ENCODE measurements at places on chromosomes 7 and 10.

DNA sequence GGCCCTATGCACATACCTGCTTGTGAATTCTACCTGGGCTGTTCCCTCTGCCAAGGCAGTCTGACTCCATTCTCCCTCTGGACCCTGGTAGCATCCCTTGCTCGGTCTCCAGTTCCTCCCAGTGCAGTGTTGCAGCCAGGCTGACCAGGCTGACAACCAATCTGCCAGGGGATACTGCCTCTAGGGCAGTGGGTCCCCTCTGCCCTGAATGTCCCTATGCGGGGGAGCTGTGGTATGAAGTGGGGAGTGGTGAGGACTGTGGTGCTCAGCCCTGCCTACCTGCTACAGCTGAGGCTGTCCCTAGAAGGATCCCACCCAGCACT lies 48.0 kb upstream of the CAMK2B start:
- no peak for DNase-seq

DNA sequence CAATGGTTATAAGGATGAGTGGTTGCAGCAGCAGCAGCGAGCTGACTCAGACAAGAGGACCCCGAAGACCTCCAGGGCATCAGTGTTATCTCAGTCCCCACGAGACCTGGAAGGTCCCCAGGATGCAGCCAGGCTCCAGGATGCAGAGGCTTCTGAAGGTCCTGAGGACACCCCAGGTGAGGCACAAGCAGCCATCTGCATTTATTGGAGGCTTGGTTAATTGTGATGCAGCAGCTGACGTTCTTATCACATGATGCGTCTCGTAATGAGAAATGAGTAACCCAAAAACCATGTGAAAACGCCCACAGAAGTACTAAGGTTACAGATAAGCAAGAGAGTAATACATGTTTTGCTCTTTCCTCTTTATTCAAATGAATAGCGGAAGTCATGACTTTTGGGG lies 17.4 kb downstream of the C7orf57 start:
- no peak for DNase-seq

GRCh38 chr10:98101366-98101765 lies 33.1 kb upstream of the R3HCC1L start:
- no peak for DNase-seq

GRCh38 chr10:104577861-104578521 lies 63.1 kb upstream of the SORCS3 start:
- DNase-seq = no peak

- no peak for DNase-seq
Measured at GRCh38 chr7:134828361-134828760, 48.9 kb downstream of the CALD1 start.

DNA sequence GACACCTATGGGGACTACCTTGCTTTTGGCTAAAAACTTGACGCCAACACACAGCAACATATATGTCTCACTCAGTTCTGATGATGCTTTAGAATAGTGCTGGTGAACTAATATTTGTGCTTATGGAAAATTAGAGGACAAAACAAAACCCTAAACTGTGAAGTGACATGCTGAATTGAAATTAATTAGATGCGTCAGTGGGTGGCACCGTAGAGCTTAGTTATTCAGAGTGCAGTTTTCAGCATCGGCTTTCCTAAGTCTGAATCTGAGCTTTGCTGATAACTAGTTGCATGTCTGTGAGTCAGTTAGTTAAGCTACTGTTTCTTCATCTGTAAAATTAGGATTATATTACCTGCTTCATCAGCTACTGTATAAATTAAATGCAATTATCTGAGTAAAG lies 245.0 kb upstream of the SORCS1 start:
- DNase-seq = no peak

- no peak for DNase-seq
Measured at GRCh38 chr7:32075612-32076011, 5.4 kb upstream of the PDE1C start.

- DNase-seq = no peak
Measured at GRCh38 chr10:74178042-74178791, 27.2 kb downstream of the ADK start.

DNA sequence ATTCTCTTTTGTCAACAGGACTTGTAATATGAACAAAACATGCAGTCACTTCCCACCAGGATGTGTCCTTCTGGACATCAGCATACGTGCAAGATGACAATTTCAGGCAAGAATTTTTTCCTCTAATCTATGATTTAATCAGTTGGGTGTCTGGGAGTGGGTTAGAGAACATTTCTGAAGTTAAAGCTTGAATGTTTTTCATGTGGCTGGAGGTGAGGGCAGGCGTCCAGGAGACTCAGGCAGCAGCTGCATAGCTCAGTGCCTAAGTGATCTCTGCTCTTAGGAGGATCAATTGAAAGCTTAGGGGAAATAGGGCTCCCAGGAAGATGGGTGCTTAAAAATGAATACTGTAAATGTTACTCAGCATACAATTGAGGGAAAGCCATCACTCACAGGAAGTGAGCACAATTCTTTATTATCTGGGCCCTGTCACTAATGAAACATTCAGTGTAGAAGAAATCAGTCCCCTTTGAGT lies 457.6 kb upstream of the KLF6 start:
- no peak for DNase-seq

DNA sequence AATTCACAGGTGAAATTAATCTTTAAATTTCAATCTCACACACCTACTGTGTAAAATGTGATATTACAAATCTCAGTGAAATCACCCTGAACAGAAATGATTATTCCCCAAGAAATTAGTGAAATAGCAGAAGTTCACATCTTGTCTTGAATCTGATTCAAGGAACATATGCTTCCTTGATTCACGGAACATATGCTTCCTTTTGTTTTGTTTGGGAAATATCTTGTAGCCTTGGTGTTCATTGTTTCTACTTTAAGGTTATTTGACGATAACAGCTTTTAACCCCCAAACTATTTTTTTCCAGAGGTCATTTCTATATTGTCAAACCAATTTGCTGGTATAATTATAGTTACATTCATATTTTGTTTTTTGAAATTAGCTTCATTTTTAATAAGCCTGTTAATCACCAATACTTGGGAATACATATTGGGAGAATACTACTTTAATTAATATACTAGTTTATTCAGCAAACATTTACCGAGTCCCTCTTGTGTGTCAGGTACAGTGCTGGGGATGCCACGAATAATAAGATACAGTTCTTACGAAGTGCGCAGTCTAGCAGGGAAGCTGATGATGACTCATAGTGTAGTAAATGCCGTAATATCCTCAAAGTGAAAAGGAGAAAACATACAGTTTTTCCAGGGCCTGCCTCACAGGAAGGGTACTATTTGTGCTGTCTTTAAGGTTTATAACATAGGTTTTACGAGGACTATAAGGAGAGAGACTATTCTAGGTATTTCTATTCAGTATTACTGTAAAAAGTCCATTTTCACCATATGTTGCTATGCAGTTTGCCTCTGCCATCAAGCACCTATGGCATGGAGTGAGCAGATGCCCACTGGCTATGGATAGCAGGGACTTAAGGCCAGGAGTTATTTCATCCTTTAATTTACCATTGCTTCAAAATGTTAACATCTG lies 32.5 kb downstream of the PRKAR2B start:
- no peak for DNase-seq

GRCh38 chr10:125554016-125554703 lies 128.8 kb downstream of the TEX36 start:
- no peak for DNase-seq

- DNase-seq = no peak
Measured at GRCh38 chr10:120426306-120426705, 30.7 kb upstream of the PLPP4 start.

- no peak for DNase-seq
Measured at GRCh38 chr10:19634163-19634562, 182.1 kb upstream of the PLXDC2 start.
